ENCODE measurements at places on chromosomes 2 and 18.

GRCh38 chr2:64865831-64866345 lies 123.3 kb upstream of the SLC1A4 start:
- DNase-seq: no peak

DNA sequence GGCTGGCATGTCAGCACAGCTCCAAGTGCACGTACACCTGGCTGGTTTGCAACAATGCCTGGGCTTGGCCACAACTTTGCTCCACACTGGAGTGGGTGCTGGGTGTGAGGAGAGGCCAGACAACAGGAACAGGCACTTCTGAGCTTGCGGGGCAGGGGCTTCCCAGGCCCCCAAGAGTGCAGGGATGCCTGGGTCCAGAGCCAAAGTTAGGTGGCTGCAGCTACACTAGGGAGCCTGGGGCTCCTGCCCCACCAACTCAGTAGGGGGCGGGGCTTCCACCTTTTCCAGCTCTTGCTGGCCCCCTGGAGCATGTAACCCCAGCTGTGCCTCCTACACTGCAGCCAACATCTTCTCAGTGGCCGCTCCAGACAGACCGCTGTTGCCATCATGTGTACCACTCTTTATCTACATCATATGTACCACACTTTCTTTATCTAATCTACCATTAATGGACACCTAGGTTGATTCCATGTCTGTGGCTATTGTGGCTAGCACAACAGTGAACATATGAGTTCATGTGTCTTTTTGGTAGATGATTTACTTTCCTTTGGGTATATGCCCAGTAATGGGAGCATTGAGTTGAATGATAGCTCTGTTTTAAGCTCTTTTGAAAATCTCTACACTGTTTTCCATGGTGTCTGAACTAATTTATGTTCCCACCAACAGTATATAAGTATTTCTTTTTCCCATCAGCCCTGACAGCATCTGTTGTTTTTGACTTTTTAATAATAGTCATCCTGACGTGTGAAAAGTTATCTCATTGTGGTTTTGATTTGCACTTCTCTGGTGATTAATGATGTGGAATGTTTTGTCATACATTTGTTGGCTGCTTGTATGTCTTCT lies 87.9 kb downstream of the ZNF804A start:
- DNase-seq: no peak

DNA sequence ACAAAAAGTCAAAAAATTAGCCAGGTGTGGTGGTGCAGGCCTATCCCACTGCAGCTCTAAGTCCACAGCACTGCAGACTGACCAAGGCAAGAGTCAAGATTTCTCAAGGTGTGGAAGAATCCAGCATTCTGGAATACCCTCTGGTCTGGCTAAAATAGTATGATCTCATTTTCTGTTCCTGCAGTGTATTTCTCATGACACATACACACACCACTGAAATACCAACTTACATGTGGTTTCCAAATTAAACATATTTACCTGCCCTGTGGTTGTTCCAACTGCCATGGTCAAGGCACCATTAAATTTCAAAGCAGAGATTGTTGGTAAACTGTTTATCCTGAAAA lies 30.9 kb downstream of the NOL10 start:
- no peak for DNase-seq

GRCh38 chr2:98944775-98945174 lies 8.8 kb upstream of the CRACDL start:
- no peak for DNase-seq

DNA sequence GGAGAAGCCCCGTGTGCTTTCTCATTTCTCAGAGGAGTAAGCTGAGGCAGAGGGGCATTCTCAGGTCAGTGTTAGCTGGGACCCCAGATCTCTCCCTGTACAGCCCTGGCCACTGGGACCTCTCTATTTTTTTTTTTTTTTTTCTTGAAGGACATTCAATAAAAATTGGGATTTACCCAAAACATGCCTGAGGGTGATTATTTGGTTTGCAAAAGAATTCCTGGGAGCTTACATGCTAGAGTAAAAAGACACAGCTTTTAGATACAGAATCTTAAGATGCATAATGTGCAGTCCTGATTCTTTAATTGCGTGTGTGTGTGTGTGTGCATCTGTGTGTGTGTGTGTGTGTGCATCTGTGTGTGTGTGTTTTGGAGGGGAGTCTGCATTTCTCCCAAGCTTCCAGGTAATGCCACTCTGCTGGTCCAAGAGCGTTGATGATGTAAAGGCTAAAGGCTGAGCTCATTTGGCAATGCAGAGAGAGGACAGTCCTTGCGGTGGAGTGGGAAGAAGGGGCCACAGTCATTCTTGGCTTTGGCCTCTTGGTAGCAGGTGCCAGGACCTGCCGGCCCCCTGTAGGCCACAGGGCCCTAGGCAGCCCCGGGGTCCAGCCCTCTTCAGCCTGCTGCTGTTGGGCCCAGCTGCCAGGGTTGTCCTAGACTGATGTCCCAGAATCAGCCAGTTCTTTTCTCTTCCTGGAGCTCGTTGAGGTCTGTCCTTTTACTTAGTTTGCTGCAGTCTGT lies 74.1 kb upstream of the MCFD2 start:
- no peak for DNase-seq

DNA sequence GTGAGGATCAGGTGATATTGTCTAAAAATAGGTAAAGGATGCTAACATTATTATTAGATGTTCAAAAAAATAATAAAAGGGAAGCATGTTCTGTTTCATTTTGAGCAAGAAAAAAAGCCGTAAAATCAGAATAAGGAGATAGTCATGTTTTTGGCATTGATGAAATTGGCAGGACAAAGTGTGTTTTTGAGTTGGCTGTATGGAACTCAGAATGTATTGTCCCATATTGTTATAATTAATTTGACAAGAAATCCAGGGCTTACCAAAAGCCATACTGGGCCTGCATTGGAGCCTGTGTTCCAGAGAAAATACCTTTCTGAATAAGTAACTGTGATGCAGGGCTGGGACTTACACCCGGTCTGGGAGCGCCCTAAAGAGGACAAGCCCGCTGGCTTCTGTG lies 232.0 kb downstream of the AGAP1 start:
- DNase-seq: no peak

GRCh38 chr2:34991508-34992274 lies 1363.9 kb upstream of the CRIM1 start:
- DNase-seq: no peak

DNA sequence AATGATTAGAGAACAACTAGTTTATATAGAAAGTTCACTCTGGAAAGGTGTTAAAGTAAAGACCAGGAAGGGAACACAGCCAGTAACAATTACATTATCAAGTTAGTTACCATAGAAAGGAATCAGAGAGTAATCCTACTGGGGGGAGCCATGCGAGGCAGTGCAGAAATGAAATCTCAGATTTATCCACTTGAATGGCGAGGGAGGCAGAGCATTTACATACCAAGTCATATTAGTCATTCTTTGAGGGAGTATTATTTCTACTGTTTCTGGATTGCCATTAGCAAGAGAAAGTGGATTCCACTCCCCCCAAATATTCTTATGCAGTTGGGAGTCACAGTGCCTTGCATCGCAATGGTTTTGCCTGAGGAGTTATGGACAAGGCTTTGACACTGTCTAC lies 472.7 kb upstream of the TRIB2 start:
- no peak for DNase-seq

GRCh38 chr18:35157181-35157580 lies 83.7 kb upstream of the ZNF397 start:
- DNase-seq: no peak

DNA sequence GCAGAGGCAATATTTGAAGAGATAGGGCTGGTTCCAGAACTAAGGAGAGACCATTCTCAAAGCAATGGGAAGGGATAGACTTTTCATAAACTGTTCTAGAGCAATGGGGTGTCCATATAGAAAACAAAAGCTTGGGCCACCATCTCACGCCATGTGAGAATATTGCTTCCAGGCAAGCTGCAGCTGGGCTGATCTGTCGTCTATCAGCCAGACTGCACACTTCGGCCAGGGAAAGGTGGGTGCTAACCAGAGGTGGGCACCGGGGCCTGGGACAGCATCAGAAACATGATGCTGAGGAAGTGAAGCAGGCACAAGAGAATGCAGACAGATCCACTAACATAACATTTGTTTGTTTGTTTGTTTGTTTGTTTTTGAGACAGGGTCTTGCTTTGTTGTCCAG lies 43.7 kb downstream of the MYO7B start:
- DNase-seq: no peak

GRCh38 chr18:36899289-36899688 lies 70.4 kb downstream of the KIAA1328 start:
- DNase-seq: no peak

GRCh38 chr2:148882051-148882450 lies 7.0 kb downstream of the KIF5C start:
- no peak for DNase-seq

DNA sequence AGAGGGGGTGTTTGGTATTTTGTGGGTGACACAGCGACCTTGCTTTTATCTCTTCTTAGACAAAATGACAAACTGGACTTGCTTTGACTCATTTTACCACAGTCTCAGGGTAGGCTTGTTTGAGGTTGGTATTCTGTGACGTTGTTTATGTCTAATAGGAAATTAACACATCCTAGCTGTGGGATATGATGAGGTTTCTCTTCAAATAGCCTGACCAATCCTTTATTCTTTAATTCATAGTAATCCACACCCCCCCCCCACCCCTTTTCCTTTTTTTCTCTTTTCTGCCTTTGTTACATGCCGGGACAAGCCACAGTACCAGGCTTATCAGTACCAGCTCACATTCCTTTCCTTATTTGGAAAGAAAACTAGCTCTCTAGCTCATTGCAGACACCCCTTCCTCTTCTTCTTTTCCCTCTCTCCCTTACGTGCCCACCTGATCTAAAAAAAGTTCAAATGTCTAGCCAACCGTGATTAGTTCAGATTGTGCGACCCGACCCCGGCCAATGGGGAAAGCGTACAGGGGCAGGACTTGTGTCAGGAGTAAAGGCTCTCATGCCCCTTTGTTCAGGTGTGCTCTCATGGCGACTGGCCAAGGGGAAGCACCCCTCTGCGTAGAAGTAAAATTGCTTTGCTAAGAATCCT lies 52.2 kb upstream of the PTPRM start:
- DNase-seq: no peak

DNA sequence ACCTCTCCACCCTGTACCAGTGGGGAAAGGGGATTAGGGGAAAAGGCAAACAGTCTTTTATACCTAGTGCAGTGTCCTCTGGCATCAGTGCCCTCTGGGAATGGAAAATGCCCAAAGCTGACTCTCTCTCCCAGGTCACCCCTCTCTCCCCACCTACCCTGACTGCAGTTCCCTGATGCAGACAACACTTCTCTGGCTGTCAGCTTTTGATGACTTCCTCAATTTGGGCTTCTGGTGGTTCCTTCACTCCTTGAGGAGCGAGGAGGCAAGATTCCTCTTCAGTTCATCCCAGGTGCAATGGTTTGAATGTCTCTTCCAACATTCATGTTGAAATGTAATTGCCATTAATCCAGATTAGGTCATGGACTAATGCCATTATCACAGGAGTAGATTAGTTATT lies 19.7 kb upstream of the PPM1B start:
- no peak for DNase-seq

GRCh38 chr18:23059541-23060465 lies 75.5 kb upstream of the CABLES1 start:
- DNase-seq: no peak

DNA sequence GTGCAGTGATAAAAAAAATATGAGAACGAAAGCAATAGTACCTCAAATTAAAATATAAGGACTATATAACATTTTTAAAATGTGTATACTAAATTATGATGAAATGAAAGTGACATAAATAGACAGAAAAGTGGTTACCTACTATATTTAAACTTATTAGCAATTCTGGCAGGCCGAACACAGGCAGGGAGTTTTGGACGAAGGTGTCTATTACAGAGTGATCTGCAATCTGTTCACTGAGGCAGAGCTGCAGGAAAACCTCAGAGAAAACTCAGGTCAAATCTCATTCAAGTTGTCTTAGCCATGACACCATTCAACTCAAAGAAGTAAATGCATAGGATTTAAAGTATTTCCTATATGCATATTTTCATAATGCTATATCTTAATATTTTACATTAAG lies 274.8 kb upstream of the GULP1 start:
- DNase-seq: no peak

GRCh38 chr2:40138314-40138713 lies 313.6 kb downstream of the SLC8A1 start:
- no peak for DNase-seq

- DNase-seq: no peak
Measured at GRCh38 chr2:190216829-190217228, 102.8 kb downstream of the HIBCH start.

- no peak for DNase-seq
Measured at GRCh38 chr2:44570271-44570670, 208.5 kb downstream of the CAMKMT start.

DNA sequence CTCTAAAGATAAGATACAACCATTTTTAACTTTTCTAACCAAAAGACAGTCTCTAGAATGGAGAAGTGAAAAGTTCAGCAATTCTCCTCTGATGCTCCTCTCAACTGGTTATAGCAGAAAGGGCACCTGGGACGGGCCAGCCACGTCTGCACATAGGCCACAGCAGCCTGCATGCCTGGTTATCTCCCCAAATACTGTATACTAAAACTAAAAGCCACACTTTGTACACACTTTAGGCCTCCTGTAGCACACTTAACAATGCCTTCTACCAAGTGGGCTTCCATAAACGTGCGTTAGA lies 179.1 kb downstream of the ANKRD44 start:
- no peak for DNase-seq

GRCh38 chr2:172869861-172870260 lies 134.2 kb downstream of the RAPGEF4 start:
- no peak for DNase-seq

DNA sequence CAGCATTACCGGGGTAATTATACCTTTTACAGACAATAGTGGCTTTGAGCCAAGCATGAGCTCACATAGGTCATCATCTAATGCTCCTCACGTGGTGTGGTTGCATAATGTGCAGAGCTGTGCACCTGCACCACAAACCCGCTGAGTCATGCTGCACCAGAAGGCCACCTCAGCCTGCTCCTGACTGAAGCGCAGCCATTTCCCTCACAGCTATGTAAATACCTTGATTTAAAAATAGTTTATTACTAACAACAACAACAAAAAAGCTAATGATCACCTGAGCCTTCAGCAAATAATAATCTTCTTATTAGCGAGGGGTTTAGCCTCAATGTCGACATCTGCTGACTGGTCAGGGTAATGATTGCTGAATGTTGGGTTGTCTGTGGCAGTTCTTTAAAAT lies 238.8 kb downstream of the MBD5 start:
- no peak for DNase-seq

DNA sequence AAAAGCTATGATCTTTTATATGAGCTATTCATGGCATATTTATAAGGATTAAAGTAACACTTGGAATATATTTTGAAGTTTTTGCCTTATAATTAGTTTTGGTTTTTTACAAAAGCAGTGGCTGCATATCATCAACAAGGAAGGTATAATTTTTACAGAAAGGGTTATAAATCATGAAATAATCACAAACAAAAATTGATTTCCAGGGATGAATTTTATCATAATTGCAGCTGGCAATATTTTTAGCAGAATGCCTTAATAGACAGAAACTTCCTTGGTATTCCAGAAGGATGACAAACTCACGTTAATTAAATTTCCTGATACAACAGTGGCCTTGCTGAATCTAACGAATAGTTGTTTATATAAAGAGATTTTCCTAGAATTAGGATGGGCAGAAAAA lies 260.5 kb upstream of the SLC39A10 start:
- DNase-seq: no peak

Measured in activated CD4-positive, alpha-beta T cell treated with anti-CD3 and anti-CD28 coated beads for 24 hours (primary cell).